ENCODE measurements at places on chromosomes 2 and 18. TPM values are rescaled to one million over a fixed set of nuclear protein-coding genes. Genes with fewer than 3 reads are reported as not detected.

The AGXT gene
- not detected for total RNA-seq

The DIPK1C gene
- total RNA-seq: not detected

The ACVR1C gene
- total RNA-seq: not detected

The CDK15 gene
- total RNA-seq: not detected

The FER1L5 gene
- not detected for total RNA-seq

The GALR1 gene
- not detected for total RNA-seq

The KLF7 gene
- total RNA-seq: 22.2 TPM

The CREG2 gene
- total RNA-seq: 0.27 TPM

The TUBB8B gene
- total RNA-seq: not detected

The ATP9B gene
- 7.4 TPM for total RNA-seq

The KIAA2012 gene
- not detected for total RNA-seq

The RGPD4 gene
- not detected for total RNA-seq

The CTDP1 gene
- total RNA-seq: 22.5 TPM

The LAPTM4A gene
- total RNA-seq: 86.7 TPM

The GPBAR1 gene
- not detected for total RNA-seq

The TTC39C gene
- total RNA-seq: 7.6 TPM

The COL4A3 gene
- not detected for total RNA-seq

The MEP1B gene
- not detected for total RNA-seq

The CENPA gene
- 11.5 TPM for total RNA-seq

The SIX3 gene
- total RNA-seq: not detected

The APOB gene
- total RNA-seq: under 0.01 TPM

The CCDC74B gene
- 1.8 TPM for total RNA-seq

The MROH2A gene
- not detected for total RNA-seq

The SCN3A gene
- 0.98 TPM for total RNA-seq

The GKN1 gene
- total RNA-seq: not detected

The TRIM54 gene
- total RNA-seq: 0.49 TPM

The ADCYAP1 gene
- total RNA-seq: 0.10 TPM

The ABCG5 gene
- not detected for total RNA-seq

The RIT2 gene
- total RNA-seq: not detected
